Stimulated activated CD4-positive, alpha-beta T cell treated with anti-CD3 and anti-CD28 coated beads, TNF-alpha, amount 100 ng/mL, for 48 hours (primary cell): ENCODE measurements at places on chromosomes 13 and 19.

- no peak for DNase-seq
Observed at GRCh38 chr13:51000061-51000460, 90.5 kb downstream of the RNASEH2B start.

DNA sequence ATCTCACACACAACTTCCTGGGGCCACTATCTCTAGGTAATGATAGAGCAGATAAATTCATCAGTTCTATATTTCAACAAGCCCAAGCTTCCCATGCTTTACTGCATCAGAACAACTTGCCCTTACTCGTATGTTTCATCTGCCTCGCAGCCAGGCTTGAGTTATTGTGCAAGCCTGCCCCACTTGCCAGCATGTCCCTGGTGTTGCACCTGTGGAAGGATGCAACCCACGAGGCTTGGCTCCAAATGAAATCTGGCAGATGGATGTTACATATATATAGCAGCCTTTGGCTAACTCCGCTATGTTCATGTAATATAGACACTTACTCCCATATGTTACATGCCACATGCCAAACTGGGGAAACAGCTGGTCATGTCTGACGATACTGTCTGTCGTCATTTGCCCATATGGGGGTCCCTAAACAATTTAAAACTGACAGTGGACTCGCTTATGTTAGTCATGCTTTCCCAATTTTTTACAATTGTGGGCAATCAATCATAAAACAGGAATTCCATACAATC is 6.2 kb downstream of the ERVK3-1 start:
- DNase-seq: no peak

DNA sequence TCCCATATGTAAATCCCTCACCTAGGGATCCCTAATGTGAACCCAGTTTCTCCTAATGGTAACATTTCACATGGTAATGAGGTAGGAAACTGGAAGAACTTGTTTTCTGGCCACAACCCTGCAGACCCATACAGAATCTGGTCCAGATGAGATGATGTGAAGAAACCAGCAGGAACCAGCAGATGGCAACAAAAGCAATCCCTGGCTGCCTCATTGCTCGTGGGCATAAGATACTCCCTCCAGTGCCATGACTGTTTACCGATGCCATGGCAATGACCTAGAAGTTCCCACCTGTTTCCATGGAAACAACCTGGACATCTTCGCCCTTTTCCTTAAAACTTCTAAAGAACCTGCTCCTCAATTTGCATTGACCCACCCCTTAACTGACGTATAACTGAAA is 1.4 kb upstream of the CD209 start:
- no peak for DNase-seq

GRCh38 chr13:61148211-61148610 is 267.4 kb downstream of the PCDH20 start:
- no peak for DNase-seq

- DNase-seq: no peak
Observed at GRCh38 chr13:112127564-112128330, 60.8 kb downstream of the SOX1 start.

- DNase-seq: no peak
Observed at GRCh38 chr13:33278913-33279312, 6.6 kb downstream of the STARD13 start.

GRCh38 chr19:54211235-54211634 is 10.6 kb downstream of the RPS9 start:
- no peak for DNase-seq

- no peak for DNase-seq
Observed at GRCh38 chr13:53250272-53250875, 221.8 kb downstream of the OLFM4 start.

DNA sequence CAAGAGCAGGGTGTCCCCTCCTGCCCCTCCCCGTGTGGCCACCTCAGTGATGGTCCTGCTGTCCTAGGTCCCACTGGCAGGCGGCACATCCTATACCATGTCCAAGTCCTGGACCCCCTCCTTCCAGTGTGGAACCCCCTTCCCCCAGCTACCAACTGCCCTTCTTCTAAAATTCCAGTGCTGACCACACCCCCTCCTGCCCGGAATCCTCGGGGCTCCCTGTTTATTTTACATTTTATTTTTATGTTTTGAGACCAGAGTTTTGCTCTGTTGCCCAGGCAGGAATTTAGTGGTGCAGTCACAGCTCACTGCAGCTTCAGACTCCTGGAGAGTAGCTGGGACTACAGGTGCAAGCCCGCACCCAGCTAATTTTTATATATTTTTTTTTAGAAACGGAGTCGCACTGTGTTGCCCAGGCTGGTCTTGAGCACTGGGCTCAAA is 945 bp upstream of the CPAMD8 start:
- DNase-seq: no peak

DNA sequence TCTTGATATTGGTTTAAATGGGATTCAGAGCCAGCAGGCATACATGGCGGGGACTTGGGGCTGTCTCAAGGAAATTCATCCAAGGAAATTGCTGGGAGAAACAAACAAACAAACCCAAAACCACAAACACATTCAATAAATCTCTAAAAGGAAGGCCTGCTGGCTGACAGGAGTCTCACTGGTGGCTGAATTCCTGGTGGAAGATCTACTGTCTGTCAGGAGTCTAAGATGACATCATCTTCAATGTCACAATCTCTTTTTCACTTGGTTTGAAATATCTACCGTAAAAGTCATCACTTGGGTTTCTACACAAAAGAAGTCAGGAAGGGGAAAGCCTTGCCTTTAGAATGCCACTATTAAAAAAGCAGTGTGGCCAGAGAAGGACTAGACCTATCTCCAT is 87.9 kb downstream of the KLF5 start:
- no peak for DNase-seq

DNA sequence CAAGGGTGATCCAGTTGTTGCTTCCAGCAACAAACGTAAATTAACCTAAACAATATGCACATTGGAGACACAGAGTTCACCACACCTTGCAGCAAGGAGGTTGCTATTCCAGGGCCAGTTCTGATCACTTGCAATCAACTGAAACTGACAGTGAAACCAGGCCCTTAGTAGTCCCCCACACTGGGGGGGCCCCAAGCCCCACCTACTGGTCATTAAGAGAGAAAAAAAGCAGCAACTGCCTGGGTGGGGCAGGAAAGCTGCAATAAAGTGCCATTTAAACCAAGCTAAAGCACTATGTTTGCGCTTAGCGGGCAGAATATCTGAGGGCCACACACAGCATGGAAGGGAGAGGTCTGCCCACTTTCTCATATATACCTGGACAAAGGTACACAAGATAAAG is 51.5 kb downstream of the ATP7B start:
- DNase-seq: no peak

DNA sequence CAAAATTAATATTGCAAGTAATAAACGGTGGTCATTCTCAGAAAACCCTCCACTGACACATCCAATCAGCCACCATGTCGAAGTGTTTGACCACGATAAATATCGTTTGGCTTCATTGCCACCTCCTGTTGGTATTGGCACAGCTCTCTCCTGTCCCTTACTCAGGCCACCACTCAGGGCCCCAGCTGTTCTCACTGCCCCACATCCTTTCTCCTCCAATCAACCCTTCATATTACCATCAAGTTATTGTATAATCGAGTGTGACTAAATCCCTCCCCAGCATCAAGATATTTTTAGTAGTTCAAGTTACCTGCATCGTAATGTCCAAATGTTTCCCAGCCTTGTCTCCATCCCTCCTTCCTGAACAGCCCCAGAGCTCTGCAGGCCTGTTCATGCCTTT is 50.4 kb downstream of the SACS start:
- DNase-seq: no peak

DNA sequence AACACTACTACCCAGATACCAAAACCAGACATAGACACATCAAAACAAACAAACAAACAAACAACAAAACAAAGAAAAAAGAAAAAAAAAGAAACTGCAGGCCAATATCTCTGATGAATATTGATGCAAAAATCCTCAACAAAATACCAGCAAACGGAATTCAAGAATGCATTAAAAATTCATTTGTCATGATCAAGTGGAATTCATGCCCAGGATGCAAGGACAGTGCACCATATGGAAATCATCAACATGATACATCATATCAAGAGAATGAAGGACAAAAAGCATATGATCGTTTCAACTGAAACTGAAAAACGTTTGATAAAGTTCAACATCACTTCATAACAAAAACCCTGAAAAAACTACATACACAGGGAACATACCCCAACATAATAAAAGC is 48.9 kb upstream of the CEACAM21 start:
- no peak for DNase-seq

DNA sequence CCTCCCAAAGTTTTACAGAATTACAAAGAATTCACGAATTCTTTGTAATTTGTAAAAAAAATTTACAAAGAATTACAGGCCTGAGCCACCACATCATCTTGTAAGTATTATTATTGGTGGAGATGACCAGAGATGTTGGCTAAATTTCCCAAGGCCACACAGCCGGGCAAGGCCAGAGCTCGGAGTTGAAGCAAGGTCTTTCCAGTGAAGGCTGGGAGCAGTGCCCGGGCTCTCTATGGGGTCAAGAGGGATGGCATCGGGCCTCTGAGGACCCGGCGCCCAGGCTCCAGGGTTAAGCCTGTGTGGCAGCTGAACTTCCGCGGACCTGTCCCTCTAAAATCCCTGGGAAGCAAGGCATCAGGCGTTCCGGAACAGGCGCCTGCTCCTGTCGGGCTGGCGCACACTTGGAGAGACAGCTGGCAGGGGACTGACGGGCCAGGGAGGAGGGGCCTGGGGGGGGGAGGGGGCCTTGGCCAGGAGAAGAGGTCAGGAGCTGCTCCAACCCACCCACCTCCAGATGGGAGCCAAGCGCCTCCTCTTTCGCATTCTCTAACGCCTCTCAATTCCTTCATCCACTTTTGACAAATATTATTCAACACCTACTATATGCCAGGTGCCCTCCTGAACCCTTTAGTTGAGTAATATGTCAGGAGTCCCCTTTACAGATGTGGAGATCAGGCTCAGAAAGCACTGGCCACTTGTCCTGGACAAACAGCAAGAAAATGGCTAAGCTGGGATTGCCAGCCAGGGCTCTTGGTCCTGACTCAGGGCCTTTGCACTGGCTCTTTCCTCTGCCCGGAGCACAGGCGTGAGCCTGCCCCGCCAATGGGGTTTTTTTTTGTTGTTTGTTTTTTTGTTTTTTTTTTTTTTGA is 36.8 kb upstream of the SEMA6B start:
- no peak for DNase-seq

DNA sequence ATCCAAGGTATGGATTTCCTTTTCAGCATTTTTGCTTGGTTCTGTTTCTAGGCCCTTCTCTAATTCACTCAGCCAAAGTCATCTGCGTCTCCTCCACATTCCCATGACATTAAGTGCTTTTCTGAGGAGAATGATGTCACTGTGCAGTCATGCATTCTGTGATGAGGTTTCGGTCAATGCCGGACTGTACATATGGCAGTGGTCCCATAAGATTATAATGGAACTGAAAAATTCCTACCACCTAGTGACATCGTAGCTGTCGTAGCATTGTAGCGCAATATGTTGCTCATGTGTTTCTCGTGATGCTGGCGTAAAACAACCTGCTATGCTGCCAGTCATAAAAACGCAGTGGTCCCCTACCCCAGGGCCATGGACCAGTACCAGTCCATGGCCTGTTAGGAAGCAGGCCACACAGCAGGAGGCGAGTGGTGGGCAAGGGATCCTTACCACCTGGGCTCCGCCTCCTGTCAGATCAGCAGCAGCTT is 63.4 kb upstream of the TNFRSF19 start:
- no peak for DNase-seq

- DNase-seq: no peak
Observed at GRCh38 chr19:5128251-5128935, 159.5 kb downstream of the KDM4B start.

DNA sequence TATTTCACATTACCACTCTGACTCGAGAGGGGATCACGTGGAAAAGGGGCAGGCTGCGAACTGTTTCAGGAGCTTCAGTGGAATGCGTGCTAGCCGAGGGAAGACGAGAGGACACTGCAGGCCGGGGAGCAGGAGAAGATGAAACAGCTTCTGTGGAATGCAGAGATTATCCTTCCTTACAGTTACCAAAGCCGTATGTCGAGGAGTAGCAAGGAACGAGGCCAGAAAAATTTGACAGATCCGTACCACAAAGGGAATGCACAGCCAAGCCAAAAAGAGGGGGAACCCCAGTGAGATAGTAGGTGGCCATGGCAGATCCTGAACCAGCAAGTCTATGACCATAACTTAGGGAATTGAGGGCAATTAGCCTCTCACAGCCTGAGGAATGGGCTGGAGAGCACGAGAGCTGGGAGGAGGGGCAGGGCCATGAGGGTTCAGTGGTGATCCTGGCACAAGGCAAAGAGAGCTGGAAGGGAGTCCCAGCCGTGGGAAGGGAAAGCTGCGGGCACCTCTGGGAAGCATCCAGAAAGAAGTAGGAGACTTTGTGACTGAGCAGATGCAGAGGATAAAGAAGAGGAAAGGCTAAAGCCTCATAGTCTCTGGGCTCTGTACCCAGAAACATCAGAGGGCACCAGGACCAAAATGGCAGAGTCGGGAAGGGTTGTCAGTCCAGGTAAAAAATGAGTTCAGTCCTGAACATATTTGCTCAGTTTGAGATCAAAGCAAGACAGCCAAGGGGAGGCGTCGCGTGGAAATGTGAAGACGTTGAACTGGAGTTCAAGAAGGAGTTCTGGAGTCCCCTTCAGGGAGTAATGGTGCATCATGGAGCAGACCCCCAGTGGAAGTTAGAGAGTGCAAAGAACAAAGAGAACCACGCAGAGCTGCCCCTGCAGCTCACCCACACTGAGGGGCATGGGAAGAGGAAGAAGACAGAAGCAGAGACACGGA is 5.1 kb downstream of the COL4A1 start:
- DNase-seq: no peak

- no peak for DNase-seq
Observed at GRCh38 chr19:50669302-50670101, 20.3 kb downstream of the C19orf81 start.

DNA sequence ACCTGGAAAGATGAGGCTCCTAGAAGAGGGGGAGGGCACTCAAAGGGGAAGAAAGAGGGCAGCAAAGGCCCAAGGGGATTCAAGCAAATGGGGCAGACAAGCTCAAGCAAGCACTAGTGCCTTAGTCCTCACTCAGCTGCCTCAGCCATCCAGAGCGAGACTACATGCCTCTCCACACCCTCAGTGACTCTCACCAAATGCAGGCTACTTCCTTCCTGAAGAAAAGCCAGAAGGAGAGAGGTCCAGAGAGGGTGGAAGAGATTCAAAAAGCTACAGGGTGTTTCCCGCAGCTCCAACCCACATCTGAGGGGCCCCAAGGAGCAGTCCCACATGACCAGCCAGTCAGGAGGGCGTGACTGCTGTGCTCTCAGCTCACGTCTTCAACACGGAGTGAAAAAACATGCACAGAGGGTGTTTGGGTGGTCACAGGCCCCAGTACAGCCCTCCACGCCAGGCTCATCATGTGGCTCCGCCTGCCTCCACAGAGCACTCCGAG is 40.5 kb downstream of the MIPEP start:
- DNase-seq: no peak

DNA sequence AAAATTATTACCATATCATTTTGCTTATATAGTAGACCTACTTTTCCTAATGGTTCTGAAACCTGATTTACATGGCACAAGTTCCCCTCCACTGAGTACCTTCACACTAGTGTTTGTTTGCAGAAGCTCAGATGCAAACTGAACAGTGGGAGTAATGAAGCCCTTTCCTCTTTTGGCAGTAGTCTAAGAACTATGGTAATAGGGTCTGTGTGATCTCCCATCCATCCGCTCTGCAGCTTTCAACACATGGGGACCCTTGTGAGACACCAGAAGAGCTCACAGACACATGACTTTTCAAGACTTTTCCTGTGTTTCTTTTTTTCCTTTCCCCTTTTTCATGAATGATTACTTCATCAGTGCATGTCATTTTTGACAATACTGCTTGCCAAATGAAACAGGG is 336.0 kb downstream of the ATP8A2 start:
- DNase-seq: no peak
